ENCODE measurements at places on chromosomes 16 and 17.

DNA sequence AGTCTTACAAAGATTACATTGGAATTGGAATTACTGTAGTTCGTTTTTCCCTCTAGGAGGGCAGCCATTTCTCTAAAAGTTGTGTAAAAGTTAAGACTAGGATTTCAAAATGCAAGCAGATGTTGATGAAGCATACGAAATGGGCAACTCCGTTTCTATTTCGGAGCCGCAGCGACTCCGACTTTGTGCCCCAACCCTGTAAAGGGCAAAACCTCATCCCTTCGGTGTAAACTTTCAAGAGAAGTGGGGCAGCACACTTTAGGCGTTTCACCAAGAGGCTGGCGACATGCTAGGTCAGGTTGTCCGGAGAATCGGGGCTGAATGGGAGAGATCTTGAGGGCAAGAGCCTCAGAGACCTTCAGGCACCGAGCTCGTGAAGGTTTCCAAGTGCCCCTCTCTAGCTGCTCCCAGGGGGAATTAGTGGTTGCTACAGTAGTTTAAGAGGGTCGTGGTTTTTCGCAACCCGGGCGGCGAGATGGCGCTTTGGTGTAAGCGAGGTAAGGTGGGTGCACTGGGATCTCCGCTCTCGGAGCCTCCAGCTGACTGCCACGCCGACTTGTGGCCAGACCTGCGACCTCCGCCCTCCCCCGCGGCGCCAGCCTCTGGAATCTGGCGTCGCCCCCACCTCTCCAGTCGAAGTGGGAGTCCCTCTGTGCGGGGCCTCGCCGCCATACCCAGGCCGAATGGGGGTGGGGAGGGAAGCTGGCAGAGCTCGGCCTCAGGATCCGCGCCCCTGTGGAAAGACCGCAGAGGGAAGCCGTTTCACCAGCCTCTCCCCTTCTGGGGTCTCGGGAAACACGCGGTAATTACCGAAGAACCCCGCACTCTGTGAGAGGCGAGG, 1.0 kb upstream of the HEXIM2 start:
- DNase-seq, result no peak

GRCh38 chr17:55694286-55694910, 28.3 kb downstream of the TMEM100 start:
- no peak for DNase-seq

- DNase-seq, result no peak
Observed at GRCh38 chr16:69618721-69619120, 53.0 kb downstream of the NFAT5 start.

GRCh38 chr17:75073618-75074047, 14.1 kb upstream of the SLC16A5 start:
- no peak for DNase-seq

DNA sequence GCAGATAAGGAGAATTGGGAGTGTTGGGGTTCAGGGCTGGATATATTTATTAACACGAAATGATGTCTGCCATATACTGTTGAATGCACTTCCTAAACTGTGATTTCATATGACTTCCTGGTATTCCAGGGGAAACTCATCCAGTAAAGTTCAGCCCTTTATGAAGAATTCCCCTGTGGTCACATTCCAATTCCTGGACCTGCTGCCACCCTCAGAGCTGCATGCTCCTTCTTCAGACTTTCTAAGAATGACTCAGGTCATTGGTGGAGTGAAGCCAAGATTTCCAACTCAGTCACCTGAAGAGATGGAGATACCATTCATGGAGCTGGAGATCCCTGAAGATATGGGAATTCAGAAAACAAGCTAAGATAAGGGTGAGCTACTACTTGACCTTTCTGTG, 114.2 kb upstream of the TMEM97 start:
- DNase-seq, result no peak

- DNase-seq, result no peak
Observed at GRCh38 chr17:81400154-81400977, 5.1 kb downstream of the BAHCC1 start.

DNA sequence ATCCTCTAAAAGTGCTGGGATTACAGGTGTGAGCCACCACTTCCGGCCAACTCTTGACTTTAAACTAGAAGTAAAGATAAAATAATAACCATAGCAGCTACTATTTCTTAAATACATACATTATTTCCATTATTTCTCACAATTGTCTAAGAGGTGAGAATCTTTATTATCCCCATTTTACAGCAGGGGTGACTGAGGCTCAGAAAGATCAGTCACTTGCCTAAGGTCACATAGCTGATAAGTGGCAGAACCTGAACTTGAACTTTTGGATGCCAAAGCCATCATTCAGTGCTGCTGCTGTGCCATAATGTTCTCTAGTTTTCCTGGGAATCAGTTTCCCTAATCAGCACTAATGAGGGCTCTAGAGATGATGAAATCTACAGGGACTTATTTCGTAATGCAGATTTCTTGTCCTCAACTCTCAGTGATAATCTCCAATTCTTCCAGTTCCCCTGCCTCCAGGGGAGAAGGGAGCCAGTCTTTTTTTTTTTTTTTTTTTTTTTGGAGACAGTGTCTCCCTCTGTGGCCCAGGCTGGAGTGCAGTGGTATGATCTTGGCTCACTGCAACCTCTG, 25.2 kb upstream of the GPRC5B start:
- DNase-seq, result no peak

GRCh38 chr17:46772475-46773220, 45.8 kb downstream of the WNT3 start:
- no peak for DNase-seq
